Thoracic aorta endothelial cell (primary cell): ENCODE measurements at places on chromosomes 5 and 9. TPM values are rescaled to one million over a fixed set of nuclear protein-coding genes. Genes with fewer than 3 reads are reported as not detected.

Gene GPSM1
- 22.3 and 29.4 TPM in 2 replicates for total RNA-seq

Gene SLC28A3
- not detected in 2 replicates for total RNA-seq

Gene SPINK6
- total RNA-seq, result not detected in 2 replicates

Gene CCNJL
- 4.0 TPM in 2 replicates for total RNA-seq

Gene ENTPD8
- total RNA-seq, result not detected in 2 replicates

Gene BTNL9
- total RNA-seq, result not detected in 2 replicates

Gene SLC45A2
- total RNA-seq, result not detected in 2 replicates

Gene PCDHGA2
- total RNA-seq, result 1.1 and 1.2 TPM in 2 replicates

Gene FAXDC2
- total RNA-seq, result 3.6 and 4.1 TPM in 2 replicates

Gene MAML1
- total RNA-seq, result 13.2 and 18.0 TPM in 2 replicates

Gene SPAG8
- 0.13 and 0.22 TPM in 2 replicates for total RNA-seq

Gene FAM200C
- total RNA-seq, result 2.9 and 4.1 TPM in 2 replicates

Gene PTGR1
- 57.4 and 146 TPM in 2 replicates for total RNA-seq

Gene ATOX1
- 44.8 and 54.9 TPM in 2 replicates for total RNA-seq

Gene MTMR12
- 53.1 and 62.3 TPM in 2 replicates for total RNA-seq

Gene MORN5
- total RNA-seq, result not detected in 2 replicates

Gene KIAA1958
- total RNA-seq, result 1.6 and 1.9 TPM in 2 replicates

Gene OSMR
- 23.7 and 59.1 TPM in 2 replicates for total RNA-seq

Gene MIER3
- 49.7 and 50.2 TPM in 2 replicates for total RNA-seq

Gene CLPTM1L
- 206 and 221 TPM in 2 replicates for total RNA-seq

Gene SPARC
- 932 and 1,783 TPM in 2 replicates for total RNA-seq

Gene DOCK2
- under 0.01 and 0.07 TPM in 2 replicates for total RNA-seq

Gene ZNF346
- total RNA-seq, result 26.3 and 33.2 TPM in 2 replicates

Gene TPPP
- total RNA-seq, result under 0.01 and 0.36 TPM in 2 replicates

Gene HEMGN
- not detected in 2 replicates for total RNA-seq

Gene DIPK1B
- 121 and 158 TPM in 2 replicates for total RNA-seq

Gene CCDC192
- not detected in 2 replicates for total RNA-seq

Gene SLF1
- total RNA-seq, result 11.8 and 13.7 TPM in 2 replicates

Gene ZNF462
- 10.9 and 14.1 TPM in 2 replicates for total RNA-seq

Gene SAPCD2
- total RNA-seq, result 19.7 and 36.7 TPM in 2 replicates

Gene AGXT2
- total RNA-seq, result not detected in 2 replicates

Gene F2RL1
- total RNA-seq, result 21.8 and 78.1 TPM in 2 replicates

Gene KYAT1
- total RNA-seq, result 8.5 and 9.0 TPM in 2 replicates

Gene NUTM2F
- total RNA-seq, result not detected in 2 replicates

Gene DMRT3
- not detected in 2 replicates for total RNA-seq

Gene KCNT1
- total RNA-seq, result not detected in 2 replicates

Gene SHOC1
- total RNA-seq, result not detected in 2 replicates

Gene ZBTB5
- 10.5 and 11.7 TPM in 2 replicates for total RNA-seq

Gene DMRTA1
- 0.27 and 1.7 TPM in 2 replicates for total RNA-seq

Gene WNT8A
- not detected in 2 replicates for total RNA-seq

Gene SSBP2
- total RNA-seq, result 9.6 and 10.7 TPM in 2 replicates

Gene ZNF454
- 0.50 and 1.3 TPM in 2 replicates for total RNA-seq
